ENCODE measurements at places on chromosomes 1 and 21.

- DNase-seq = no peak
Measured at GRCh38 chr1:38804062-38804886, 55.3 kb downstream of the RRAGC start.

DNA sequence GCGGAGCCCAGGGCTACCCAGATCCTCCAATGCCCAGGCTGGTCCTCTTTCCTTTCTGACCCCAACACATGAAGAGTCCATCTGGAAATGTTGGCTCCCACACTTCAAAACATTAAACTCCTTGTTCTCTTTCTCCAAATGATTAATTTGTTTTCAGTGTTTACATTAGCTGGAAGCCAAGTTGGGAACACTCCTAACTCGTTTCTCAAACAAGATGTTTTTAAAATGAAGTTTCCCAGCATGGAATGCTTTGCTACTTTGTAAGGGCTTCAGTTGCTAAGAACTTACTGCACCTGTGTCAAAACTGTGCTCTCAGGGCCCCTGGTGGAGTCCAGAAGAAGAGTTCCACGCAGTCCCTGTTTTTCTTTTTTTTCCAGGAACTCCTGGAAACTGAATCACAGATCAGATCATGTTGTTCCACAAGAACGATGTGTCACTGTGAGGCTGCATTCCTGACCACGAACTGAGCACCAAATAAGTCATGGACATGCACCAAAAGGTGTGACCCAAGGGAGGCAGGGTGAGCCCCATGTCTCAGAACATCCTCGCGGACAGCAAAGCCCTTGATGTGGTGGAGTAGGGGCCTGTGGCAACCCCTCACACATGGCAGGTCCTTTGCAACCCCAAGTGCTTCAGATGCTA, 257.3 kb downstream of the KCNJ6 start:
- peak; percentile 77 for DNase-seq

GRCh38 chr1:234517110-234517802, 38.3 kb upstream of the TARBP1 start:
- no peak for DNase-seq

GRCh38 chr1:90879281-90879680, 142.6 kb downstream of the ZNF644 start:
- DNase-seq = peak; percentile 13

GRCh38 chr1:114490274-114490693, 20.7 kb downstream of the TRIM33 start:
- DNase-seq = peak; percentile 17

GRCh38 chr1:42046761-42047507, 106.3 kb upstream of the GUCA2B start:
- peak; percentile 15 for DNase-seq

GRCh38 chr1:47439017-47439818, 1.4 kb downstream of the FOXD2 start:
- DNase-seq = no peak

GRCh38 chr1:215865060-215865459, 298.0 kb downstream of the KCTD3 start:
- DNase-seq = no peak

DNA sequence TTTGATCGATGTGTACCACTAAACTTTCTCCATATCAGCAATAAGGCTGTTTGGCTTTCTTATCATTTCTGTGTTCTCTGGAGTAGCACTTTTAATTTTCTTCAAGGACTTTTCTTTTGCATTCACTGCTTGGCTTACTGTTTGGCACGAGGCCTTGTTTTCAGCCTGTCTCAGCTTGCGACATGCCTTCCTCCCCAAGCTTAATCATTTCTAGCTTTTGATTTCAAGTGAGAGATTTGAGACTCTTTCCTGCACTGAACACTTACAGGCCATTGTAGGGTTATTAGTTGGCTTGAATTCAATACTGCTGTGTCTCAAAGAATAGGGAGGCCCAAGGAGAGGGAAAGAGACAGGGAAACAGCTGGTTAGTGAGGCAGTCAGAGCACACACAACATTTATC, 120.6 kb upstream of the KCND3 start:
- DNase-seq = peak; percentile 1

DNA sequence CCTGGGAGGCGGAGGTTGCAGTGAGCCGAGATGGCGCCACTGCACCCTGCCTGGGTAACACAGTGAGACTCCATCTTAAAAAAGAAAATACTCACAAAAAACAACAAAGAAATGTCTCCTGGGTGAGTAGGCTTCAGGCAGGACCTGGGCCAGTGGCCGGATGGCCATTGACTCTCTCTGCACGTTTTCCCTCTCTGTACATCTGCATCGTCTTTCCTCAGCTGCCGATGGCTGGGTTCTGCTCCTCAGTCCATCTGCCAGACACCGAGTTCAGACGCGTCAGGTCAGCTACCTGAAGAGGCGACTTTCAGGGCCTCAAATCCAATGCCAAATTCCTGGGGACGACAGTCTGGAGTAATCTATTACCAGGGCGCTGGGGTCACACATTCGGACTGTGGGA, 199.3 kb downstream of the CAMTA1 start:
- DNase-seq = no peak

DNA sequence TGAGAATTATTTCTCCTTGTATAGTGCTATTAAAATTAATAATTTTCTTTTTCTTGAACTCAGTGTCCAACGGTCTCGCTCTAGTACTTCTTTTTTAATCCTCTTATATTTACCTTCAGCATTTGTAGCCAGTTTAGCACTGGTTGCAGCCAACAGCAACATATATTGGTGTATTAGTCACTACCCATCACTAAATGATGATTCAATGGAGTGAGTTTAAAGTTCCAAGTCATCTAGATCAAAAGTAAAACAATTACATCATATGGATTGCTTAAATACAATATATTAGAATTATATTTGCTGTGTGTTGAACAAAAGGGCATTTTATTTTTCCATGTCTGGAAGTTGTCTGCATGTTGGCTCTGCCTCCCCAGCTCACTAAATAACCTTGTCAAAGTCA, 591.8 kb downstream of the ADGRL2 start:
- DNase-seq = peak; percentile 31

Data from fibroblast of pulmonary artery (primary cell).